Activated CD4-positive, alpha-beta memory T cell treated with anti-CD3 and anti-CD28 coated beads for 36 hours (primary cell): ENCODE measurements at places on chromosomes 6 and 20. TPM values are rescaled to one million over a fixed set of nuclear protein-coding genes. Genes with fewer than 3 reads are reported as not detected.
A peak's percentile ranks its signal among the peaks of the same experiment; 100 is the strongest.

DNA sequence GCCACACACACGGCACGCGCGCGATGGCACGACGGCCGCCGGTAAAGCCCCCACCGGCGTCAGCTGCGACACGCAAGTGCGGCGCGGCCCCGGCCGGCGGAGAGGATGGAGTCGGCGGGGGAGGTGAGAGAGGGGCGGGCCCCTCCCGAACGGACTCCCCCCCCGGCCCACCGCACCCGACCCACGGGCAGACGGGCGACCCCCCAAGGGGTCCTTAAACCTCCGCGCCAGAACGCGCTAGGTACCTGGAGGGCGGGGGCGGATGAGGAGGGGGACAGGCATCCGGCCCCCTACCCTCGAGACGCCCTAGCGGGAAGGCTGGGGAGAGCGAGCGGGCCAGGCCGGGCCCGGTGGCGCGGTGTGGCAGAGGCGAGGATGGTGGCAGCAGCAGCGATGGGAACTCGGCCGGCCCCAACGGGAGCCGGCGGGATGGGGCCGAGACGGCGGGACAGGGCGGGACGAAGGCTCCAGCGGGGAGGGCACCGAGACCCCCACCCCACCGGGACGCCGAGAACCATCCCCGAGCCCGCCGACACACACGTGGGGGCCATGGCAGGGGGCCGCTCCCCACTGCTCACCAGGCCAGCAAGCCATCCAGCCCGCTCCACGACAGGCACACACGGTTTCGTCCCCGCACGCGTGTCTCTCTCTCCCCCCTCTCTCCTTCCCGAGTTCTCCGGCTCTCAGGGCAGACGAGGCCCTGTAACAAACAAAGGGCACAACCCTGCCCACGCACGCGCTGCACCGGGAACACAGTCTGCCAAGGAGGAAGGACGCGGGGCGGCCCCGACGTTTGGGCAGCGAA is 1515.4 kb upstream of the DEFB115 start:
- no peak for DNase-seq
- H3K27me3 ChIP-seq, result no peaks in the 10 kb centered on the region
- H3K4me1 ChIP-seq, result no peaks in the 10 kb centered on the region
- peaks cover 14% of the 10 kb centered on the region for H3K36me3 ChIP-seq

GRCh38 chr6:35742842-35743241 is 6.0 kb downstream of the ARMC12 start:
- H3K4me1 ChIP-seq, result no peaks in the 10 kb centered on the region
- H3K27me3 ChIP-seq, result no peaks in the 10 kb centered on the region
- no peak for DNase-seq
- no peak overlapping the region for H3K27ac ChIP-seq
- no peaks in the 10 kb centered on the region for H3K36me3 ChIP-seq

- H3K4me3 ChIP-seq, result no peak overlapping the region
- H3K27me3 ChIP-seq, result peaks cover 41% of the 10 kb centered on the region
- no peak overlapping the region for H3K27ac ChIP-seq
- DNase-seq, result no peak
These were observed 35.3 kb downstream of the FOXQ1 start for GRCh38 chr6:1347161-1347560.

DNA sequence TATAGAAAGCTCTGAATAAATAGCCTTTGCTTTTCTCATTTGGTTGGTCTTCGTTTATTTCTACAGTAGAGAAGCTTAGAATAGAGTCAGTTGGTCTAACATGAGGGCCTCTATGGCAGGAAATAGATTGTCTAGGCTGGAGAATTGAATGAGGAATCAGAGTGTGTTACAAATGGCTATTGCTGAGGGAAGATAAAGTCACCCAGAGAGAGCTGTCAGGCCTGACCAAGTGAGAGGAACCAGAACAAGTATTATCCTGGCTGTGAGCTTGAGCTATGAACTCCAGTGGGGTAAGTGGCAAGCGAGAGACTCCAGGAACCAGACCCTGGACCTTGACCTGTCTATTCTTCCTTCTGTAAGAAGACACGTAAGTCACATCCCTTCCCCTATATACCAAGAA is 353.1 kb downstream of the CD83 start:
- peaks cover 9% of the 10 kb centered on the region for H3K4me1 ChIP-seq
- no peak overlapping the region for H3K4me3 ChIP-seq
- H3K27me3 ChIP-seq, result no peaks in the 10 kb centered on the region

- H3K4me1 ChIP-seq, result peaks cover 24% of the 10 kb centered on the region
- H3K27me3 ChIP-seq, result no peaks in the 10 kb centered on the region
- peak; percentile 75 for DNase-seq
- no peaks in the 10 kb centered on the region for H3K36me3 ChIP-seq
These were observed 27.5 kb upstream of the ZBTB22 start for GRCh38 chr6:33344701-33345697.

DNA sequence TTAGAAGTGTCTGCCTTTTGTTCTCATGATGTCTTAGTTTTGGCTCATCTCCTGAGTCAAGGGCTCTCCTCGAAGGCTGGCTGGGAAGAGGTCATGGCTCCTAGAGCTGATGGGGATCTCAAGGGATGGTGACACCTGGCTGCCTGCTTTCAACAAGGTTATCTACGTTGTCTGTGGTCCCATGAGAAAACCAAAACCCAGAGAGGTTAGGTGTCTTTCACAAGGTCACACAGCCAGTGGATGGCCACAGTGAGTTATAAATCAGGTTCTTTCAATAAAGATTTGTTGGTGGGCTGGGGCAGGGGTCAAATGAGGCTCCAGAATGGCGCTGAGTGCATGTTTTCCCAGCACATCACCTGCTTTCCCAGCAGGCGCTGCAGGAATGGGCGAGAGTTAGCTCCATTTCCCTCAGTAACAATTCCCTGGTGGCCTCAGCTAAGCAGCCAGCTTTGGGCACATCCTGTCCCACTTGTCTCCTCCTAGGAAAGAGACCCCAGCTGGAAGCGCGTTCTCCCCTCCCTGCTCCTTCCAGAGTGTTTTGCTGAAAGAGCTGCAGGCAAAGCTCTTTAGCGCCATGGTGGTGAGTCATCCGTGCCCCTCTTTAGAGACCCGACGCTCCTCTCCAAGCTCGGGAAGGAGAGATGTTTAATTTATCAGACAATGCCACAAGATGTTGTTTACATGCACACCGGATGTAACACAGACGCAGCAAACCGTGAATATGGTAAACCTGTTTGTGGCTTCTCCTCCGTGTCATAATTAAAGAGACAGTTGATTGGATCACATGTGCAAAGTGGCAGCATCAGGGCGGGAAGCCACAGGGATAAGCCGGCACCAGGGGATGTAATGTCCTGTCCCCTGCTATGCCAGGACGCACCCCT is 109.7 kb downstream of the LRFN2 start:
- H3K27ac ChIP-seq, result no peak overlapping the region
- H3K36me3 ChIP-seq, result no peaks in the 10 kb centered on the region
- peaks cover 7% of the 10 kb centered on the region for H3K27me3 ChIP-seq

Gene SH3BGRL2
- 0.05 TPM for total RNA-seq

Gene NAPB
- 7.3 TPM for total RNA-seq

GRCh38 chr20:47789081-47789763 is 3.9 kb upstream of the SULF2 start:
- H3K4me1 ChIP-seq, result peaks cover 11% of the 10 kb centered on the region
- no peak overlapping the region for H3K27ac ChIP-seq
- H3K36me3 ChIP-seq, result no peaks in the 10 kb centered on the region
- DNase-seq, result no peak
- H3K27me3 ChIP-seq, result peaks cover 39% of the 10 kb centered on the region

GRCh38 chr6:119497988-119498727 is 148.6 kb upstream of the MAN1A1 start:
- no peaks in the 10 kb centered on the region for H3K4me1 ChIP-seq
- DNase-seq, result no peak
- H3K36me3 ChIP-seq, result no peaks in the 10 kb centered on the region
- H3K27me3 ChIP-seq, result peaks cover 1% of the 10 kb centered on the region
- no peak overlapping the region for H3K4me3 ChIP-seq

DNA sequence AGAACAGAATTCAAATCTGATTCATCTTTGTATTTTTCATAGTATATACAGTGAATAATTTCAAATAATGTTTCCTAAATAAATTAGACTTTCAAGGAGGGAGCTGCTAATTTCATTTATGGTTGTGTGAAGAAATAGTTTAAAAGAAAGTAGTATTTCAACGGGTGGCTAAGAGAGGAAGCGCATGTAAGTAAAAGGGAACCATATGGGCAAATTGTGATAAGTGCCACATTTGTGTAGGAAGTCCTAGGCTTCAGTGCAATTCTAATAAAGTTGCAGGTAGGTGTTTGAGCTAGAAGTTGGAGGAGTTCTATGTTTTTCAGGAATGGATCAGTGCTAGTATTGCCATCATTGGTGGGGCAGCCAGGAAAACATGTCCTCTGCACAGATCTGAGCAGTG is 178.8 kb upstream of the PRDM1 start:
- no peak overlapping the region for H3K4me3 ChIP-seq
- no peak for DNase-seq
- no peak overlapping the region for H3K27ac ChIP-seq
- H3K4me1 ChIP-seq, result no peaks in the 10 kb centered on the region
- no peaks in the 10 kb centered on the region for H3K36me3 ChIP-seq

Gene SRXN1
- total RNA-seq, result 13.3 TPM

DNA sequence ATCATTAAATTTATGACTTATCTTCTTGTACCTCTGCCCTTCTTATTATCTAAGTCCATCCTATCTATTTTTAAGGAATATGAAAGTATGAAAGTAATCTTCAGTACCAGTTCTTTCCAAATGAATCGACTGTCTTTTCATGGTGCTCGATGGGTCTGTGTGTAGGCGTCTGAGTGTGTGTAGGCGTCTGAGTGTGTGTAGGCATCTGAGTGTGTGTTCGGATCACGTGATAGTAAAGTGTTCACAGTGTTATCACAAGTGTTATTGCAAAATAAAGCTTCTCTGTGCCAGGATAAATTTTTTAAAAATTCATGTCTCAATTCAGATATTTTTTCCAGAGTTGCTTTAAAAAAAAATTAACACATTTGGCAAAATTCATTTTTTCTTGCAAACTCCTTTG is 58.3 kb downstream of the BMP6 start:
- no peaks in the 10 kb centered on the region for H3K36me3 ChIP-seq
- peaks cover 10% of the 10 kb centered on the region for H3K27me3 ChIP-seq
- no peak overlapping the region for H3K27ac ChIP-seq
- H3K4me3 ChIP-seq, result no peak overlapping the region

- H3K27me3 ChIP-seq, result no peaks in the 10 kb centered on the region
- H3K36me3 ChIP-seq, result no peaks in the 10 kb centered on the region
- H3K27ac ChIP-seq, result no peak overlapping the region
- no peaks in the 10 kb centered on the region for H3K4me1 ChIP-seq
These were observed 628.8 kb upstream of the MAN1A1 start for GRCh38 chr6:119978274-119978889.

GRCh38 chr6:118669561-118669960 is 18.2 kb upstream of the CEP85L start:
- no peak overlapping the region for H3K27ac ChIP-seq
- DNase-seq, result no peak
- H3K36me3 ChIP-seq, result peaks cover 2% of the 10 kb centered on the region
- peaks cover 74% of the 10 kb centered on the region for H3K4me1 ChIP-seq
- H3K27me3 ChIP-seq, result no peaks in the 10 kb centered on the region
- no peak overlapping the region for H3K4me3 ChIP-seq

- peak overlapping the region; percentile 85 for H3K27ac ChIP-seq
- H3K4me3 ChIP-seq, result peak overlapping the region; percentile 65
- H3K4me1 ChIP-seq, result peaks cover 29% of the 10 kb centered on the region
- H3K27me3 ChIP-seq, result no peaks in the 10 kb centered on the region
- H3K36me3 ChIP-seq, result no peaks in the 10 kb centered on the region
- peak; percentile 20 for DNase-seq
These were observed 44.5 kb downstream of the RAMACL start for GRCh38 chr6:166541876-166542579.

- H3K4me3 ChIP-seq, result peak within 1 kb of the TSS; percentile 88
- peaks cover 17% of the 10 kb centered on the region for H3K4me1 ChIP-seq
- H3K27me3 ChIP-seq, result peaks cover 3% of the 10 kb centered on the region
- H3K27ac ChIP-seq, result peak within 1 kb of the TSS; percentile 70
- DNase-seq, result peak; percentile 72
These were observed at the start of gene BFSP1 for GRCh38 chr20:17530716-17531664. Gene BFSP1, minus strand, starts transcription at chr20:17531379. Its CDS starts 50 bp downstream, at chr20:17531329.

Gene RAB44
- total RNA-seq, result 0.05 TPM

DNA sequence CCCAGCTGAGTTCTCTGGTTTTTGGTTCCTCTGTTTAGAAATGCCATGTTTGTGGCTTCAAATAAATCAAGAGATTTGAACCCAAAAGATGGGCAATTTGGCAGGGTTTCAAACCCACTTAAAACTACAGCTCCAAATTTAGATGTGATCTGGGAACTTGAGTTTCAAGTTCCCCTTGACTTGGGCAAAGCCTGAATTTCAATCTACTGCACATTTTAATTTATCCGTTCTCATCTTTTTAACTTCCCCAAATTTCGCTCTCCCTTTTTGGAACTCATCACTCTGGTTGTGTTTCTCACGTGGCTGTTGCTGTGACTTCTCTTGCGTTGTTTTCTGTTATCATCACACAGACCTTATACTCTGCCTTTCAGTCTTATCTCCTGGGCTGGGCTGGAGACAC is 230.9 kb downstream of the CDC5L start:
- H3K27me3 ChIP-seq, result no peaks in the 10 kb centered on the region
- no peaks in the 10 kb centered on the region for H3K4me1 ChIP-seq
- H3K27ac ChIP-seq, result no peak overlapping the region
- DNase-seq, result no peak

GRCh38 chr6:104123227-104123626 is 736.5 kb downstream of the HACE1 start:
- no peak overlapping the region for H3K27ac ChIP-seq
- no peaks in the 10 kb centered on the region for H3K27me3 ChIP-seq
- H3K4me3 ChIP-seq, result no peak overlapping the region
- DNase-seq, result no peak

Gene PCK1
- total RNA-seq, result not detected
